ENCODE measurements at places on chromosomes 7 and 10.

DNA sequence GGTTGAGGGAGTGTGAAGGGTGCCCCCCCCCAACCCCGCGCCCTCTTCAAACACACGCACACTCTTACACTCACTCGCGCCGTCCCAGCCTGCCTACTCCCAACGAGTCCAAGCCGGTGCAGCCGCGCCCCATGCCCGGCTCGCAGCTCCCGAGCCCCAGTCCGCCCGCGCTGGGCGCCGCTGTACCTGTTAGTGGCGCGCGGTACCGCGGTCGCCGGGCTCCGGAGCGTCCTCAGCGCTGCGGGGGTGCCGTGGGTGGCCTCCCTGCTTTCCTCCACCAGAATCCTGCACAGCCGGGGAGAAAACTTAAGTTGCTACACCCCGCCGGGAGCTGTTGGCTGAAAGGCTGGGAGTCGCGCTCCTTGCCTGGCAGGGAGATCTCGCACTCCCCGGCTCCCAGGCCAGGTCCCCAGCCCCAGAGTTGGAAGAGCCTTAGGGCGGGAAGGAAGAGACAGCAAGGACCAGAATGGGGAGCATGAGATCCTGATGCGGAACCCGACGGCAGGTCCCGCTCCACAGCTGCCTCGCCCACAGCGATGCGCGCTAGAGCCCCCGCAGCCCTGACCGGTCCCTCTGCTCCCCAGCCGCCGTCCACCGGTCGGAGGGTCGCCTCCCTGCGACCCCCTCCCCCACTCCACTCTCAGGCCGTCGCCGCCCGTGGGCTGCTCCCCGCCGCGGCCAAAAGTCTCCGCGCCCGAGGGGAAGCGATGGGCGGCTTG lies 863 bp downstream of the ST8SIA6 start:
- DNase-seq, result peak; percentile 43

GRCh38 chr10:97444212-97444611 lies 1.6 kb downstream of the EXOSC1 start:
- DNase-seq, result no peak

DNA sequence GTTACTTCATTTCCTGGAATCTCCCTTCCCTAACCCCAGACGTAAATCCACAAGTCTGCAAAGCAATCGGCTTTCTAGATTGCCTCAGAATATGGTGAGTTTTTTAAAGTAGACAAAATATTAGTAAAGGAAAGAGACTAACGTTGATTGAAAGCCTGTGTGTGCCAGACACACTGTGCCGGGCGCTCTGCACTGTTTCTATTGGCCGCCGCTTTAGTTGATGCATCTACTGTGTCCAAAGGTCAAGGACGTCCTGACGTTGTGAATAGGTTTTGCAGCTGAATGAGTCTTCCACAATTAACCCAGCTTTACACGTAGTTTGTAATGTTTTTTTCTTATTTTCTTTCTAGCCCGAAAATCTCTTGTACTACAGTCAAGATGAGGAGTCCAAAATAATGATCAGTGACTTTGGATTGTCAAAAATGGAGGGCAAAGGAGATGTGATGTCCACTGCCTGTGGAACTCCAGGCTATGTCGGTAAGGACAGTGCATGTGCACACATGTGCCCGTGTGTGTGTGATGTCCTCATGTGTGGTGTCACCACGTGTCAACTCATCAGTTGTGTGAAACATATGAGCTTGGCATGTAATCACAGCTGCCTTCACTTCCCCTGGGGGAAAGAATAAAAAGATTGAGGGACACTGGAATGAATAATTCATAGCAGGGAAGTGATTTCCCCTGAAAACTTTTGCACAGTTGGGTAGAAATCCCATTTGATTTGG lies 232.0 kb downstream of the CCDC3 start:
- DNase-seq, result no peak

GRCh38 chr7:5671046-5671445 lies 110.4 kb downstream of the RNF216 start:
- DNase-seq, result no peak

DNA sequence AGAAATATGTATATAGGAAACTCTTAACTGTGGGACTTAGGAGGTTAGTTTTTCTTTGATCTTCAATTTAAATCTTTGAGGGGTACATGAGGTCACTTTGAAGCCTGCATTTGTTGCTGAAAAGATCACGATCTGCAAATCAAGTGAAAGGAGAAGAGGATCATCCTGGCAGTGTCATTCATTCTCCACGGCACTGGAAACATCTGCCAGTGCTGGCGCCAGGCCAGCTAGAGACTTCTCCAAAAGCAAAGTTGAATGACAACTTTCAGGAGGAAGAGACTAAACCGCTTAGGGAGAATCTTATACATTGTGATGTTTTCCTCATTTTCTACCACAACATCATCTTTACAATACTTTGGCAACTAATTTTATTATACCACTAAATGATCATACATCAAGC lies 42.5 kb downstream of the MRC1 start:
- DNase-seq, result no peak

DNA sequence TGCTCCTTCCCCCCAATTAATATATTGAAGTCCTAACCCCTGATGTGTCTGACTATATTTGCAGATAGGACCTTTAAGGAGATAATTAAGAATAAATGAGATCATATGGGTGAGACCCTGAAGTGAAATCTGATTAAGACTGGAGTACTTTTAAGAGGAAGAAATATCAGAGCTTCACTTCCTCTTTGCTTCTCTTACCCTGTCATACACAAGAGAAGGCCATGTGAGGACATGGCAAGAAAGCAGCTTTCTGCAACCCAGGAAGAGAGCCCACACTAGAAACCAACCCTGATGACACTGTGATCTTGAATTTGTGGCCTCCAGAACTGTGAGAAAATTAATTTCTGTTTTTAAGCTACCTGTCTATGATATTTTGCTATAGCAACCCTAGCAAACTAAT lies 44.2 kb downstream of the JMJD1C start:
- peak; percentile 45 for DNase-seq

DNA sequence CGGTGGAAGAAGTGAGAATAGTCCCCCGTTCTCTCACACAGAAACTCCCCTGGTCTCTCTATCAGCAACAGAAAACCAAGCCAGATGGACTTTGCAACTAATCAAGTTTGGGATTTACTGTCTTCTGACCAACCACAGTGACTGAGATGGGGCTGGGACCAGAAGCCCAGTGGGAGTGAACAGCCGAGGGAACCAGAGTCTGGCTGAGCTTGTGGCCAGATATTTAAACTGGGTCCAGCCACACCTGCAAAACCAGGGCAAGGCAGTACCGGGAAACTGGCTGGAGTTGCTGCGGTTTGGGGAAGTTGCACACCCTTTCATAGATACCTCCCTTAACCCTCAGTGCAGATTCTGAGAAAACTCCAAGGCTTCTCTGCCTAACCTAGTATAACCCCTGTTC lies 6.0 kb downstream of the GSTK1 start:
- no peak for DNase-seq

DNA sequence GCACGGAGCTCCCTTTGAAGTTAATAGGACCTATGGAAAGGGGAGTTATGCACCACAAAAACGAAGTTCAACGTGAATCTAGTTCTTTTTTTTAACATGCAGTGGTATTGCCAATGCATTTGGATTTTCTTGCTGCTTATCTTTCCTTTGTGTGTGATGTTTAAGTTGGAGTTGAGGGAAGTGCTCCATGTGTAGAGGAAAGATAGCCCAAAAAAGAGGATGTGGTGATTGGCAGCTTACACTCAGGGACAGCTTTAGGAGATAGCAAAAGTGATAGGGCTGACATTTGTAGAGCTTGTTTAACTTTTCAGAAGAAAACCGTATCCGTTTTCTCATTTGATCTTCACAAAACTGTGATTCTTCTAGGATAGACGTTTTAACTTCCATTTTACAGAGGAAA lies 101.3 kb downstream of the MDFIC start:
- no peak for DNase-seq

- no peak for DNase-seq
Observed at GRCh38 chr7:693280-693679, 33.2 kb upstream of the DNAAF5 start.

- DNase-seq, result no peak
Observed at GRCh38 chr10:78299851-78300468, 266.3 kb downstream of the RPS24 start.

DNA sequence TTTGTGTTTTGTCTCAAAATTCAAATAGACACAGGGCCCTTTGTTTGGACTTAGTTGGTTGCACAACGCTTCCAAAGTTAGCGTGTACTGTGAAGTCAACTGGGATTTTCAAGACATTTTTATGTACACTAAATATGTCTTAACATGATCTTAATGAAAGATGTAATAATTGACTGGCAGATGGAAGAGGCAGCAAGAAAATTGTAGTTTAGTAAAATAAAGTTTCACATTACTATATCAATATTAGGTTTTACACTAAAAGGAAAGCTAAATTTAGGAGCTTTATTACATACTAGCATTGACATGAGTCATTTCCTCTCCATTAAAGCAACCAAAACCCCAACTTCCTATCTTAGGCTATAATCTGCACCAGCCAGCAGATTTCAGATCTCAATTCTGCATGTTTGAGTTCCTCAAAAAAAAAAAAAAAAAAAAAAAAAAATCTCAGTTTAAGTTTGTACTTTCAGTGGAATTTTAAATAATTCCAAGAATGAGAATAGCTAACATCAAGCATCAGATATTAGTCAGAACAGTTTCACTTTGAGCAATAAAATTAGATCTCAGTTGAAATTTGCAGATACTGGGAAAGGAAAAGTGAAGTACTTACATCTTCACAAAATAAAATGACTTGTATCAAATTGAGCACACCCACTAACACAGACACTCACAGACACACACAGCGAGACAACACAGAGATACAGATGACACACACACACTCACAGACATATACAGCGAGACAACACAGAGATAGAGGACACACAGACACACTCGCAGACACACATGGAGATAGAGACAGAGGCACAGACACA lies 346.6 kb upstream of the KLF6 start:
- DNase-seq, result peak; percentile 36
